Tibial nerve (tissue), 4 donors: ENCODE measurements at places on chromosomes 11 and 22.

- DNase-seq = no peak
Measured at GRCh38 chr22:48955351-48956311, 872.0 kb downstream of the BRD1 start.

- DNase-seq = no peak
Measured at GRCh38 chr22:35174401-35175038, 82.8 kb upstream of the HMGXB4 start.

DNA sequence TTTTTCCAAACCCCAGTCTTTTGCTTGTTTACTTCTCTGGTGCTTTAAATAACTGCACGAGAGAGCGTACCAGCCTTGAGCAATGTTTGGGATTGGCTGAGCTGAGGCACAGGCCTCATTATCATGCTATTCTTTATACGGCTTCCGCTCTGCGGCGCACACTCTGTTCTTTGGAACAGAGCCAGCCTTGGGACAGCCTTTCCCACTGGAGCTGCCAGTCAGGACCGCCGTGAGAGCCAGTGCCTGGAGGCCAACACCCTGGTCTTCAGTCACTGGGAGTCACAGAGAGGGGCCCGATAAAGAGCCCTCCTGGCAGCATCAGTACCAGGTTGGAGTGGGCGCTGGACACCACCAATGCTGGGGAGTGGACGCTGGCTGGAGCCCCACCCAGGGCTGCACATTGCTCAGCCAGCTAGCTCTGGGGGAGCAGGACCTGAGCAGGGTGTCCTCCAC lies 125.6 kb downstream of the BCR start:
- DNase-seq = peak; percentile 64

- no peak for DNase-seq
Measured at GRCh38 chr11:41189701-41190436, 269.6 kb downstream of the LRRC4C start.

GRCh38 chr11:61297746-61298145 lies 2.6 kb upstream of the VWCE start:
- peak; percentile 66 for DNase-seq

DNA sequence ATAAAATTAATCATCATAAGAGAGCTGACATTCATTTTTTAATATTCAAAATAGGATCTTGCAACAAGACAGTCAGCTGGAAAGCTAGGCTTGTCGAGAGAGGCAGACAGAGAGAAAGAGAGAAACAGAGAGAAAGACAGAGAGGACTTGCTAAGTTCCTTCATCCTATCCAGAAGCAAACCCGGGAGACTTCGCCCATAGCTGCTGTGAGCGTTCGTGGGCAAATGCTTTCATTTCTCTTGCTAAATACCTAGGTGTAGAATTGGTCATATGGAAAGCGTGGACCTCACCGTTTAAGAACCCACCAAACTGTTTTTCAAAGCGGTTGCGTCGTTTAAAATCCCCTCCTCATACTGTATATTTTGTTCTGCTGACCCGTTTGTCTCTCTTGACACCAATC lies 25.3 kb upstream of the KRTAP5-6 start:
- DNase-seq = no peak

DNA sequence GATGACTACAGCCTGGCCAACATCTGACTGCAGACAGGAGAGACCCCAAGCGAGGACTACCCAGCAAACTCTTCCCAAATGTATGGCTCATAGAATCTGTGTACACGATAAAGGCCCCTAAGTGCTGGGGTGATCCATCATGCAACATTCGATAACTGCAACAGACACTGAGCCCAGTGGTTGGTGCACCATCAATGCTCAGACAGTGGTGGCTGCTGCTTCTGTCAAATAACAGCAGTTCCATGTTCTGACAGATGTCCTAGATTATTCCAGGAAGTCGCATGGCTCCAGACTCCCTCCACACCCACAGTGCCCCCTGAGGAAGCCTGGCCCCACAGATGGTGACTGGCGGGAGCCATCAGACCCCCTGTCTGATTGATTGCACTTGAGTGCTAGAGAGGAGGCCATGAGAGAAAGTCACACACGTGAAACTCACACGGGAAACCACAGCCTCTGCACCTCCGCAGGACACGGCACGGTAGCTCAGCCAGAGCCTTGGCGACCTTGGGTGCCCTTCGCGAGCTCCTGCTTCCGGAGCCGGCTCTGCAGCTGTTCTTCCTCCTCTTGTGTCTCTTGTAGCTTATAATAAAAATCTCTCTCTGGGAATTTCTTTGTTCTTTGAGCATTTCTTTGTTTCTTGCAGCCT lies 1155.9 kb downstream of the TBC1D22A start:
- no peak for DNase-seq

DNA sequence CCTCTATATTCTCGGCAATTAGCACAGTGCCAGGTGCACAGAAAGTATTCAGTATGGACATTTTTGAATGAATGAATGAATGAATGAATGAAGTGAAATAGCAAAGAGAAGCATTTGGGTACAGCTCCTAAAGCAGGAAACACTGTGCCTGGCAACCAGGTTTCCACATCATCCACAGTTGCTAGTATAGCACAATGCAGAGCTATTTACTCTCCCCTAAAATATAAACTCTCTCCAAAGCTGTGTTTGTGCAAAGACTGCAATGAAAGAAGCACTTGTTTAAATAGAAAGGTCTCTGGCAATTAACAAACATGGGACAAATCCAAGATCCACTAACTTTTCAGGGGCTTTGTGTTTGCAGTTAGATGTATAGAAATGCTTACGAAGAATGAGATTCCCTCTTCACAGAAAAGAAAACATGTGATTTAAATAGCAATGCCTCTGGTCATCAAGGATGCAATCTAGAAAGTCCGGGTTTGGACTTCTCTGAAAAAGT lies 103.0 kb upstream of the OPCML start:
- DNase-seq = no peak
